ENCODE measurements at places on chromosomes 5 and 9. TPM values are rescaled to one million over a fixed set of nuclear protein-coding genes. Genes with fewer than 3 reads are reported as not detected.

The ANKRD18A gene
- 16.0 TPM for total RNA-seq

DNA sequence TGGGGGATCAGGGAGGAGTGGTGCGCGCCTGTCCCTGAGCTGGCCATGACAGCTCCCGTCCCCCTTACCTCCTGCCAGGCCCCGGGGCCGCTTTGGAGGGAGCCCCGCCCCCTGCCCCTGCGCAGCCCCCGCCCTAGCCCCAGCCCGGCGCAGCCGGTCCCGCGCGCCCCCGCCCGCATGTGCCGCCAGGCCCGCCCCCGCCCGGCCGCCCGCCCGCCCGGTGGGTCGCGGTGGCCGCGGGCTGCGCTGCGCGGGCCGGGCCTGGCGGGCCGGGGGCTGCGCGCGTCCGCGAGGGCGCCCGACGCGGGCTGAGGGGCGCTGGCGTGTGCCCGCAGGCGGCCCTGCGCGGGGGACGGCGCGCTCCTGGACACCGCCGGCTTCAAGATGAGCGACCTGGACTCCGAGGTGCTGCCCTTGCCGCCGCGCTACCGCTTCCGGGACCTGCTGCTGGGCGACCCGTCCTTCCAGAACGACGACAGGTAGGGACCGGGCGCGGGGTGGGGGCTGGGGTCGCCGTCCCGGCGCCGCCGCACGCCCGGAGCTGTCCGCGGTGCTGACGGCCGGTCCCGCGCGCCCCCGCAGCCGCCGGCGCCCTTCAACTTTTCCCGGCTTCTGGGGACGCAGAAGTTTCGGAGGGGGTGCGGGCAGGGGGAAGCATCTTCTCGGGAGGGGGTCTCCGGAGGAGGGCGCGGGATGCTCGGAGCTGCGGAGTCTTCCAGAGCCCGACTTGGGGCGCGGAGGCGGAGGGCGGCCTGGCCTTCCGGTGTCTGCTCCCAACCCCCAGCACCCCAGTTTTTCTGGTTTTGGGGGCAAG lies 12.5 kb downstream of the KCNT1 start:
- no peak for ATAC-seq

DNA sequence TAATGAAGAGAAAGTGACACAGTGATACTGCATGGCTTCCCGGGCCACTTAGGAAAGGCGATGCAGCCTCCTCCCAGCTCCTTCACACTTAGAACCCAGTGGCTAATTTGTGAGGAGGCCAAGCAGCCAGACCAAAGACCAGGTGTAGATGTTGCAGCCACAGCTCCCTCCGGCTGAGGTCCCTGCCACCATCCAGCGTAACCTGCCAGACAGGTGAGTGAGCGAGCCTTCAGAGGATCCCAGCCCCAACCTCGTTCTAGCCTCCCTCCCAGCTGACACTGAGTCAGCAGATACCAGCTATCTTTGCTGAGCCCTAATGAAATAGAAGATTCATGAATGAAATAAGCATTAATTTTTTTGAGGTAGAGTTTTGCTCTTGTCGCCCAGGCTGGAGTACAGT lies 59.7 kb downstream of the COL23A1 start:
- no peak for ATAC-seq

DNA sequence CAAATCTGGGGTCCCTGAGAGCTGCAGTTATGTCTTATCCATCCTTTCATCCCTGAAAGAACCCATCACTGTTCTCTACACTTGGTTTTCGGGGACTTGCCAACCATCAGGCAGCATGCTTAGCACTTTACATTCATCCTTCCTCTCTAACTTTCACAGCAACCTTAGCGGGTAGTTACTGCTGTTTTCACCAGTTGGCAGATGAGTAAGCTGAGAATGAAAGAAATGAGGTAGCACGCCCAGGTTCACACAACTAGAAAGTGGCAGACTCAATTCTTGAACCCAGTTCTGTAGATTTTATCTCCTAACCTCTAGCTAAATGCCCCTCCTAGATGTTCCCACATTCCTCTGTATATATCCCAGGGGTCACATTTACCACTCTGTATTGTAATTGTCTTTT lies 342.0 kb upstream of the WWC1 start:
- no peak for ATAC-seq

The PCDHA10 gene
- not detected for total RNA-seq

The AJM1 gene
- 12.9 TPM for total RNA-seq

Measured in activated T-helper 17 cell treated with anti-CD3 and anti-CD28 coated beads, Interleukin-2, amount 50 U/mL, for 72 hours (primary cell).